ENCODE measurements at places on chromosomes 16 and 17. TPM values are rescaled to one million over a fixed set of nuclear protein-coding genes. Genes with fewer than 3 reads are reported as not detected.

Gene PLA2G15
- polyA plus RNA-seq, result 23.6 TPM

Gene KRTAP4-5
- polyA plus RNA-seq, result not detected

Gene KRT17
- polyA plus RNA-seq, result 0.66 TPM

Gene AOC2
- 4.1 TPM for polyA plus RNA-seq

Gene CEP20
- polyA plus RNA-seq, result 24.0 TPM

Gene PIRT
- 10.5 TPM for polyA plus RNA-seq

Gene TM4SF5
- polyA plus RNA-seq, result not detected

Gene FOXJ1
- 30.7 TPM for polyA plus RNA-seq

Gene STAT5A
- polyA plus RNA-seq, result 4.3 TPM

Gene CCL14
- 8.9 TPM for polyA plus RNA-seq

Gene FAM83G
- 2.1 TPM for polyA plus RNA-seq

Gene FOXF1
- polyA plus RNA-seq, result 1.7 TPM

Gene CA7
- 0.49 TPM for polyA plus RNA-seq

Gene TPSB2
- 1.5 TPM for polyA plus RNA-seq

Gene SHISA6
- 104 TPM for polyA plus RNA-seq

Gene KCNJ12
- polyA plus RNA-seq, result 3.2 TPM

Gene NOTUM
- polyA plus RNA-seq, result 0.82 TPM

Gene ARHGDIG
- polyA plus RNA-seq, result 120 TPM

Gene TMEM170A
- polyA plus RNA-seq, result 38.6 TPM

Gene MNT
- polyA plus RNA-seq, result 34.0 TPM

Gene DYNLRB2
- 8.4 TPM for polyA plus RNA-seq

Gene NPIPB12
- 96.4 TPM for polyA plus RNA-seq

Gene LRRC75A
- 12.0 TPM for polyA plus RNA-seq

Gene G6PC1
- 0.05 TPM for polyA plus RNA-seq
